ENCODE measurements at places on chromosomes 7 and 10. TPM values are rescaled to one million over a fixed set of nuclear protein-coding genes. Genes with fewer than 3 reads are reported as not detected.

GRCh38 chr10:21493784-21494183 lies 31.7 kb downstream of the SKIDA1 start:
- no peak for DNase-seq
- H3K27me3 ChIP-seq = no peaks in the 10 kb centered on the region
- no peak overlapping the region for H3K4me3 ChIP-seq
- H3K27ac ChIP-seq = no peak overlapping the region

- no peak overlapping the region for H3K4me3 ChIP-seq
- no peaks in the 10 kb centered on the region for H3K4me1 ChIP-seq
- DNase-seq = no peak
- no peaks in the 10 kb centered on the region for H3K36me3 ChIP-seq
Observed at GRCh38 chr10:114115661-114116445, 58.1 kb downstream of the CCDC186 start.

DNA sequence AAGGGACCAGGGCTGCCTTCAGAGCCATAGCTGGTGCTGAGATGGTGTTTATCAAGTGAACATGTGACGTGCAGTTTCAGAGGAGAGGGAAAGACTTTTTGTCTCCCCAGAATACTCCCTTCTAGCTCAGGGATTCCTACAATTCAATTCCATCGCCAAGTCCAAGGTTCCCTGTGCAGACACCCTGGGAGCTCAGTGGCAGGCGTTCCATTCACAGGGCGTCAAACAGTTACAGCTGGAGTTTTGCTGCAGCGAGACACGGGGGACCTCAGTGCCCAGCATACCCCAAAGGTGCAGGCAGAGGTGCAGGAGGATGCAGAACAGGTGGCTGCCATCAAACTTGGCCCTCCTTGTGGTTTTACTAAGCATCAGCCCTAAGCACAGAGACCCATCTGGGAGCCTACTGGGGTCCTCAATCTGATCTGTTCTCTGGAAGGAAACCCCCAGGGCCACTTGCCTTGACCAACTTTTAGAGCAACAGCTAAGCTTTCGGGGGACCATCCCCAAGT lies 846 bp upstream of the CALML5 start:
- H3K4me3 ChIP-seq = no peak overlapping the region
- no peak for DNase-seq
- no peaks in the 10 kb centered on the region for H3K36me3 ChIP-seq
- H3K4me1 ChIP-seq = no peaks in the 10 kb centered on the region
- no peak overlapping the region for H3K27ac ChIP-seq

DNA sequence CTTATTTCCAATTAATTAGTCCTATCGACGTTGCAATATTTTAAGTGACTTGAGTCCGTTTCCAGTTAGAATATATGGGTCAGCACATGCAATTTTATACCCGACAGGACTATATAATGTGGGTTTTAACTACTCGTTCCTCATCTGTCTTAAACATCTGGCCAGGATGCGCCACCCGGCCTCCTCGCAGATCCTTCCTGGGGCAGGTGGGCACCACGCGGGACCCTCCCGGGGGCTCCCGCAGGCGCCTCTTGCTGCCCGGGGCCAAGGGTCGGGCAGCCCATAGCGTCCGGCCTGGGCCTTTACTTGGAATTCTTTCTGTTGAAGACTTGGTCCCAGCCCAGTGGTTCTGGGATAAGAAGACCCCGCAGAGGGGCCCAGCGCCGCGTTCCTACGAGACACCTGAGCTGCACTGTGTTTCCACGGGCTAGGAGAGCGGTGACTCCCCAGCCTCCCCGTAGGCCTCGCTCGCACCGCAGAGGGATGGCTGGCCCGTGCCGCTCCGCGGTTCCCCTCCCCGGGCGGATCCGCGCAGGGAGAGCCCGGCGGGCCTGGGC lies 10.1 kb upstream of the MNX1 start:
- H3K4me1 ChIP-seq = no peaks in the 10 kb centered on the region
- no peak overlapping the region for H3K27ac ChIP-seq
- H3K36me3 ChIP-seq = no peaks in the 10 kb centered on the region
- DNase-seq = no peak
- H3K4me3 ChIP-seq = no peak overlapping the region

DNA sequence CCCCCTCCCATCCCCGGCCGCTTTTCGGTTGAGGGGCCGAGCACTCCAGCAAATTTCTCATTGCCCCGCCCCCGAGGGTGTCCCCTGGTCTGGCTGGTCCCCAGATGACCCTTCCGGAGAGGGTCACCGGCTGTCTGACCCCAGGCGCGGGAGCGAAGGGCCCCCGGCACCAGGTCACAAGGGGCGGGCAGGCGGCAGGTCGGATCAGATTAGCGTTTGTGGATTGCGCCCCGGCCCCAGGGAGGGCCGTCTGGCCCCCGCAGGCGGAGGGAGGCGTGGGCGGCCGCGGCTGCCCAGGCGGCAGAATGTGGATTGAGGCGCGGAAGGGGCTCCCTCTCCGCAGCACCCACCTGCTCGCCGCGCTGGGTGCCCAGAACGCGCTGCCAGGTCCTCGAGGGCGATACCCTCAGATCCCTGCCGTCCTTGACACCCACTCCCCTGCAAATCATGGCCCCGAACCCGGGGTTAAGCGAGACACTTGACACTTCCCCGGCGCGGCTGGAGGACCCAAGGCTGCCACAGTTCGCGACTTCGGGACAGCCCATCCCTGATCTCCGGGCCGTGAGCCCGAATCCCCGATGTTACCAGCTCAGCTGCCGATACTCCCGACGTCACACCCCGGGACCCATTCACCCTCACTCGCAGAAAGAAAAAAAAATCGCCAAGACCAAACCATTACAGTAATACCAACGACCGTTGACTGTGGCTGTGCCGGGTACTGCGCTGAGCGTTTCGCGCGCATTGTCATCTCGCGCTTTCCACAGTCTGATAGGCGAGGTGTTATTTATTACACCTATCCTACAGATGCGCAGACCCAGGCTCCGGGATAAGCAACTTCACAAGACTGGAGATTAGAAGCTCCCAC lies 953 bp downstream of the NODAL start:
- H3K27ac ChIP-seq = no peak overlapping the region
- H3K4me3 ChIP-seq = no peak overlapping the region
- H3K27me3 ChIP-seq = no peaks in the 10 kb centered on the region

DNA sequence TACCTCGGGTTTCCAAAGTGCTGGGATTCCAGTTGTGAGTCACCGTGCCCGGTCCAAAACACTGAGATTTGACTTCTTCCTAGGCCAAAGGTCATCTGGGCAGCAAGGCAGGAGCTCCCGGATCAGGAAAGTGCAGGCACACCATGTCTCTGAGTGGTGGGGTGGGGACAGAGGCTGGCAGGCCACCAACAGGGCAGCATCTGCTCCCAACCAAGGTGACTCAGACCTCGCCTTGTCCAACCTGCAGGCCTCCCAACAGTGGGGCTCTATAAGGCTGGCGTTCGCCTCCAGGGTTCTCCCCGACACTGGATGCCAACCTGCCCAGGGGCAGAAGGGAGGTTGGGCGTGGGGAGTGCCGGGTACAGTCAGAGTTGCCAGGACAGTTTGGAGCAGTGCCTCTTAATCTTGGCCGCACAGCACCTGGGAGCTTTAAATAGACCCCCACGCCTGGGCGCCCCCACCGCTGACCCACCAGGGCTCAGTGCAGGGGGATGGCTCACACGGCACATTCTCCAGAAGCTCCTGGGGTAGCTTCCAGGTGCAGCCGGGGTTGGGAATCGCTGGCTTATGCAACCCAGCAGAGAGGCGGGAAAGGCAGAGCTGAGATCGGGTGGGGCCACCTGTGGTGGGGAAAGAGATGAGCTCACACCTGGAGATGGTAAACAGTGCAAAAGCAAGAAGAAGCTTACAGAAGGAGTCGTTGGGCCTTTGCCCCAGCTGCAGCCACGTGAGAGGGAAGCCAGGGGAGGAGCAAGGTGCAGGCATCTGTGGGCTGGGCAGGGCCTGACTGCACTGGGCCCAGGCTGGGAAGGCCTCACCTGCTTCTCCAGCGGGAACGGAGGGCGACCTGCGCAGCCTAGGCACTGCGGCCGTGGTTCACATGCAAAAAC lies 10.9 kb downstream of the CALML5 start:
- H3K4me1 ChIP-seq = no peaks in the 10 kb centered on the region
- no peaks in the 10 kb centered on the region for H3K36me3 ChIP-seq
- no peak overlapping the region for H3K4me3 ChIP-seq
- H3K27me3 ChIP-seq = no peaks in the 10 kb centered on the region
- H3K27ac ChIP-seq = no peak overlapping the region

DNA sequence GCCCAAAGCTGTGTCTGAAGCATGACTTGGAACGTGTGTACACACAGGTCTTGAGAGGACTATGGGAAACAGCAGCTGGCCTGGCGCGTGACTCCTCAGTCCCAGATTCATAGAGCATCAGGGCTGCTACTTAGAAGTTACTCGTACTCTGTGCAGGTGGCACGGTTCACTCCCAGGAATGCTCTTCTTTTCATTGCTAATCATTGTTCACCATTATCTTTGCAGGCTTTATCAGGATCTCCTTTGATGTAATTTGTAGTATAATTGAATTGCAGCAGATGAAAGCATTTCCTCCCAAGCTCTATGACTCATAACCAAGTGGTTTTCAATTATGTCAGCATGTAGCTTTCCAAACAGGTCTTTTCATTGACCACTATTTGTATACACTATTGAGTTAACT lies 938.9 kb downstream of the NRG3 start:
- H3K4me1 ChIP-seq = no peaks in the 10 kb centered on the region
- no peak overlapping the region for H3K27ac ChIP-seq

DNA sequence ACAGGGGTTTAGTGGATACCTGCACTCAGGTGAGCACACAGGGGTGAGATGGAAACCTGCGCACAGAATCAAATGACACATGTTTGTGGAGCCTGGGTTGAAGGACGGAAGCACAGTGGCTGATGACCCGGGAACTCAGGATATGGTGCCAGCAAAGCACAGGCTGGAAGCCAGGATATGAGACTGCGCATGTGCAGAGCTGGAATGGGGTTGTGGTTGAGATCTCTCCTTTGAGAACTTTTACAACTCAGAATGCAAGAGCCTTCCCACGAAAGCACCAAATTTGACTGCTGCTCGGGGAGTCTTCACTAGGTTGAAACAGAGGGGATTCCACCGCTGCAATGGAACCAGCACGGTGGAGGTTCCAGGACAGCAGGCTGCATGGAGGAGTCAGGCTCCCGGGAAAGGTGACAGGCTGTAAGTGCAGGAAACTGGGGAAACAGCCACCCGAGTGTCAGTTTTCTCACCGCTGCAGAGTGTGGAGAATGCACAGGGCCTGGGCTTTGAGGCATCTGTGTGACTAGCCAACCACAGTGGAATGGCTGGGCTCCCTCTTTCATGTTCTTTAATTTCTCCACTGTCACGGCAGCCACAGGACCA lies 133.4 kb upstream of the TCERG1L start:
- H3K27ac ChIP-seq = no peak overlapping the region
- H3K4me1 ChIP-seq = no peaks in the 10 kb centered on the region
- no peaks in the 10 kb centered on the region for H3K27me3 ChIP-seq
- no peak for DNase-seq
- H3K36me3 ChIP-seq = no peaks in the 10 kb centered on the region

DNA sequence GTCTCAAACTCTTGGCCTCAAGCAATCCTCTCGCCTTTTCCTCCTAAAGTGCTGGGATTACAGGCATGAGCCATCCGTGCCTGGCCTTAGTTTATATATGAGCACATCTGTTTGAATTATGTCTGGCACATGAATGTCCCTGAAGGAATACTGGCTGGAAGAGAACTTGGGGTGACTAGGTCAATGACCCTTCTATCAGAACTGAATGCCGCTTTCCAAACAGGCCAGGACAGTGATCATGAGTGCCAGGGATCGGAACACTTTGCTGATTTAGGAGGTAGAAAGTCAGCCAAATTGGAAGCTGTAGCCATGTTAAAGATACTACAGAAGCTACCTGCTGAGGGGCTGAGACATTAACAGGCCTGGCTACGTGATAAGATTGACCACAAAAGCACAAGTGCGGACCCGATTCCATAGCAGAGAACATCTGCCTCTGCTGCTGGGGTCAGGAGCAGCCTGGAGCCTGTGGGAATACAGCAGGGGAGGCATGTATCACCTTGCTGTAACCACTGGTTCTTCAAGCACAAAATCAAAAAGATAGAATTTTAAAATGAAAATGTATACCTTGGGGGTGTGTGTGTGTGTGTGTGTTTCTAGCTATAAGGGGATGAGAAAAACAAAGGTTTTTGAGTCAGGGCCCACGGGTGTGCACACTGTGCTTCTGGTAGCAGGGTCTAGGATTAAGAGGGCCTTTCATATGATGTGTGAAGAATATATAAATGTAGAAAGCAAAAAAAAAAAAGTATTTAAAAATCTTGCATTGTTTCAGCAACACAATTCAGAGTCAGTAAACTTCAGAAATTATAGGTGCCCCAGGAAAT lies 293.7 kb downstream of the BBS9 start:
- H3K27me3 ChIP-seq = no peaks in the 10 kb centered on the region
- DNase-seq = no peak
- H3K27ac ChIP-seq = no peak overlapping the region
- H3K36me3 ChIP-seq = no peaks in the 10 kb centered on the region

The OR9A2 gene
- not detected for total RNA-seq

The ASIC3 gene
- total RNA-seq = not detected

All from SJSA1 (cell line).